Testis (tissue), 5 donors: ENCODE measurements at places on chromosomes 2 and 18. TPM values are rescaled to one million over a fixed set of nuclear protein-coding genes. Genes with fewer than 3 reads are reported as not detected.

DNA sequence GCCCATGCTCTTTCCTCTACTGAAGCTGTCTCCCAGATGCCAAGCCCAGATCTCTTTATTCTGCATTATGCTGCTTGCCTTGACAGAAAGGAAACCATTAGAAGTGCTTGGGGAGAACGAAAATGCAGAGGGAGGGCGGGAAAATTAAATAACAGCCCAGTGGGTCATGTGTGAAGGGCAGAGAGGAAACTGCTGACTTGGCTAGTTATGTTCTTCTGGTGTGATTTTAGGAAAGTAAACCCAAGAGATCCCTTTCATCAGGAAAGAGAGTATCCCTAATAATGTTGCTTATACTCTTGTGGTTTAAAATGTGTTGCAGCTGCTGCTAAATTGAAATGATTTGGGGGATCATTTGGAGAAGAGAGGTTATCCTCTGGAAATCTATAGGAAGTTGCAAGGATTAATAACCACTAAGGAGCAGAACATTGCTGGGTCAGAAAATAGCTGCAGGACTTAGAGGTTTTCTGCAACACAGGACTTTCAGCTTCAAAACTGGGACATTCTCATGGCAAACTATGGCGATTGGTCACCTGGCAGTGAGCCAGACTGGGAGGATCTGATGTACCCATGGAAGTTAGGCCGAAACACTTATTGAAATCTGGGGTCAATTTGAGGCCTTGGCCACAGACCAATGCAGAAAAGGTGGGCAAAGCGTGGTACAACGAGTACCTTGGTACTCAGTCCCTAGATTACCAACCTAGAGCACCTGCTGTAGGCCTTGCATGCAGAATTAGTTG is 172.2 kb downstream of the TMEM247 start:
- H3K4me3 ChIP-seq = no peak overlapping the region
- peak; percentile 61 for DNase-seq
- H3K27me3 ChIP-seq = no peaks in the 10 kb centered on the region
- no peak overlapping the region for H3K27ac ChIP-seq

UGT1A9 gene
- not detected for total RNA-seq

- no peak for DNase-seq
- no peaks in the 10 kb centered on the region for H3K36me3 ChIP-seq
- H3K27ac ChIP-seq = no peak overlapping the region
- no peak overlapping the region for H3K4me3 ChIP-seq
- H3K27me3 ChIP-seq = no peaks in the 10 kb centered on the region
These were observed 150.7 kb downstream of the DYSF start for GRCh38 chr2:71603851-71604725.

DNA sequence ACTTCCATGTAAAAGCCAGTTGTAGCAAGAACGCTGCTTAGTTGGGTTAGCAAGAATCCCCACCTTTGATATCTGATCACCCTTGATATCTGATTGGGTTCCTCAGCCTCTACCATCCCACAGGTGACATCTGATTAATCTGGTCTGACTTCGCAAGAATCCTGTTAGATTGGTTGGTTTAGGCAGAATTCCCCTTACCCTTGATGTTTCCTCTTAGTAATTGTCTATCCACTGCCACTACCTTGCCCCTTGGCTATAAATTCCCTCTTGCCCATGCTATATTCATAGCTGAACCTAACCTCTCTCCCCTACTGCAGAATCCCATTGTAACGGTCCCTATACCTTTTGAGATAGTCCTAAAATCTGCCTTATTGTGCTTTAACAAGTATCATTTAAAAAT is 33.1 kb downstream of the PRKRA start:
- peaks cover 7% of the 10 kb centered on the region for H3K4me1 ChIP-seq
- DNase-seq = no peak
- H3K27ac ChIP-seq = no peak overlapping the region
- no peak overlapping the region for H3K4me3 ChIP-seq
- H3K36me3 ChIP-seq = no peaks in the 10 kb centered on the region

- H3K27ac ChIP-seq = no peak overlapping the region
- no peaks in the 10 kb centered on the region for H3K36me3 ChIP-seq
- no peak for DNase-seq
- H3K4me1 ChIP-seq = peaks cover 9% of the 10 kb centered on the region
These were observed 3.2 kb upstream of the HOXD12 start for GRCh38 chr2:176096243-176096985.

- H3K36me3 ChIP-seq = no peaks in the 10 kb centered on the region
- no peak overlapping the region for H3K27ac ChIP-seq
- H3K4me1 ChIP-seq = no peaks in the 10 kb centered on the region
- no peak overlapping the region for H3K4me3 ChIP-seq
- H3K27me3 ChIP-seq = no peaks in the 10 kb centered on the region
These were observed 104.5 kb downstream of the ACAA2 start for GRCh38 chr18:49708662-49709346.

DNA sequence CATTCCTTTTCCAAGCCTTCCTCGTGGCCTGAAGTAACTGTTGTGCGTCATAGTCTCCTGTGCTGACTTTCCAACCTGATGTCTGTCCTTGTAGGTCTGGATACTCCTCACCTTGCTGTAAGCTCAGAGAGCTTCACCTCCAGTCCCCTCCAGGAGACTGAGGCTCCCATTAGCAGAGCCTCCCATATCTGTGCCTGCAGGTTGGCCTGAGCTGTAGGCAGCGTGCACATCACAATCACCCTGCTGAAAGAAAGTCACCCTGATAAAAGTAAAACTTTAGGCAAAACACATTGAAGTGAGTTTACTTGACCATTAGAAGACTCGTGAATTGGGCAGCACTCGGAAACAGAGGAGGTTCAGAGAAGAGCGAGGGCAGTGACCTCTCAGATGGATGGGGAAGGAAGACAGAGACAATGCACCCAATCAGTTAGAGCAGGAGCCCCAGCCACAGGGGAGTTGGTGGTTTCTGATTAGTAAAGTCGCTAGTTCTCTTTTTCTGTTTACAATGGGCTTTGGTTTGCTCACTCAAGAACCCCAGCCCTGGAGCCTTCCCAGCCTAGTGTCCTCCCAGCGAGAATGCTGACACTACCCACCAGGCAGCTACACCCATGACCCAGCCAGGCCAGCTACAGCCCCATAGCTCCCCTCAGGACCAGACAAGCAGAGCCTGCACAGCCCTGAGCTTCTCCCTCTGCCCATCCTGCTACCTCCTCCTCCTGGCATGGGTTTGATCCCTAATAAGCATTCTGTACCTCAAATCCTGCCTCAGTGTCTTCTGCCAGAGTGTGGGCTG is 12.1 kb upstream of the TPO start:
- no peak overlapping the region for H3K4me3 ChIP-seq
- DNase-seq = no peak
- H3K36me3 ChIP-seq = no peaks in the 10 kb centered on the region
- H3K27ac ChIP-seq = no peak overlapping the region

DNA sequence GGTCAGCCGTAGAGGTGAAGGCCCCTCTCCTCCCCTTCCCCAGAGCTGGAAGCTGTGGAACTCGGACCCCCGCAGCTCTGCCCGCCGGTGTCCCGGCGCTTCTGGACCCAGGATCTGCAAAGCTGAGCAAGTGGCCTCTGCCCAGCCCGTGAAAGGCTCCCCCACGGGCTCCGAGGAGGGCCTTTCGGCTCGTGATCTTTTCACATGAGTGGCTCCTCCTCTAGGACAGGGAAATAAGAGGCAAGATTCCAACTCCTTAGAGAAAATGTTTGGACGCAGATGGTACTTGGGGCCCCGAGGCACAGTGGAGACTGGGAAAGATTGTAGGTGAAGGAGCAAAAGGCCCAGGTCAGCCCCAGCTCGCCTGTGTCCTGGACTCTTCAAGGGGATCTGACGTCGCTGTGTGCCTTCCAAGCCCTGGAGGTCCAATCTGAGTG is 48.2 kb upstream of the SP3 start:
- DNase-seq = peak; percentile 66
- H3K36me3 ChIP-seq = no peaks in the 10 kb centered on the region
- H3K27ac ChIP-seq = peak overlapping the region; percentile 95
- no peaks in the 10 kb centered on the region for H3K27me3 ChIP-seq
- H3K4me1 ChIP-seq = peaks cover 16% of the 10 kb centered on the region

DNA sequence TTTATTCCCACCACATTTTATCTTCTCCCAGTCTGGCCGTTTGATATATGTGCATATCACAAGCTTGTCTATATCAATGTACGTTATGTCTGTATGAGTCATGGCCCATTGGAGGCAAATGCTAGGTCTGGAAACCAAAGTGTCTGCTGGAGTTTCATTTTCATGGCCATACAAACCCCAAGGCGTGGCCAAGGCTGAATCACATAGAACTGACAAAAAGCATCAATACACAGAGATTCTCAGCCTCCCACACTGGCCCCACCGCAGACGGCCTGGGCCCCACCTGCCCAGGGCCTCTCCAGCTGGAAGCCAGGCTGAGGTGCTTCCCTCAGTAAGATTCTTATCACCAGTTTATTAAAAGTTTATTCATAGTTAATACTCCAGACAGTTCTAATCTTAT is 40.5 kb upstream of the SALL3 start:
- no peaks in the 10 kb centered on the region for H3K4me1 ChIP-seq

GRCh38 chr18:48186861-48187260 is 222.3 kb downstream of the ZBTB7C start:
- no peak for DNase-seq
- H3K4me3 ChIP-seq = no peak overlapping the region
- no peaks in the 10 kb centered on the region for H3K36me3 ChIP-seq
- H3K4me1 ChIP-seq = peaks cover 6% of the 10 kb centered on the region

GRCh38 chr2:67871686-67872412 is 191.0 kb downstream of the C1D start:
- H3K27me3 ChIP-seq = no peaks in the 10 kb centered on the region
- no peak overlapping the region for H3K27ac ChIP-seq
- no peak overlapping the region for H3K4me3 ChIP-seq
- H3K4me1 ChIP-seq = no peaks in the 10 kb centered on the region
- no peak for DNase-seq

COL5A2 gene
- total RNA-seq = 15.7 TPM

IMP4 gene
- 109 TPM for total RNA-seq

GRCh38 chr18:74869904-74870863 is 272.5 kb downstream of the ZNF407 start:
- DNase-seq = no peak
- no peak overlapping the region for H3K27ac ChIP-seq
- H3K4me3 ChIP-seq = no peak overlapping the region
- no peaks in the 10 kb centered on the region for H3K27me3 ChIP-seq

DNA sequence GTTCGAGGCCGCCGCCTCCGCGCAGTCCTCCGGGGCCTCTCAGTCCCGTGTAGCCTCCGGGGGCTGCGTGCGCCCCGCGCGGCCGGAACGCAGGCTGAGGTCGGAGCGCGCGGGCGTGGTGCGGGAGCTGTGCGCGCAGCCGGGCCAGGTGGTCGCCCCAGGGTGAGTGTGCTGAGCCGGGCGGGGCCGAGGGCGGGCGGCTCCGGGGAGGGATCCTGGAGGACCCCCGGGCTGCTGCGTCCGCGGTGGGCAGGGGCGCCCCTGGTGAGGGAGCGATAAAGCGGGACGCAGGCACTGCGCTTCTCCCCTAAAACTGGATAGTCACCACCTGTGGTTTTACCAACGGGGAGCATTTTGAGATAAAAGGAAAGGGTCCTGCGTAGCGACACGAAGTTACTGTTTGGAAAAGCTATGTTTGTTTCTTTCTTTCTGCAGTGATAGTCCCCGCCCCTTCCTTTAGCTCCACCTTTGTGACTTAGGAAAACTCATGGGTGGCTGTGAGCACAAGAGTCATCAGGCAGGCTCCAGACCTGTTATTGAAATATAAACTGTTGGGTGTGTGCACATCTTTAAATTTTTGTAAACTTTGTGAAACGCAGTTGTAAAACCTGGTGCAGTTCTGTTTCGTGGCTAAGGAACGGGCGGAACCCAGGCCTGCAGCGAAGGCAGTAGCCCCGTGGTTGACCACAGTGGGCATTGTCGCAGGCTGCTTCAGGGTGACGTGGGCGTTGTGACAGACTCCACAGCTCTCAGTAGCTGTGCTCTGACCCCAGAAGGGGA is 687 bp downstream of the CTDP1 start:
- no peaks in the 10 kb centered on the region for H3K36me3 ChIP-seq
- no peaks in the 10 kb centered on the region for H3K27me3 ChIP-seq
- peaks cover 16% of the 10 kb centered on the region for H3K4me1 ChIP-seq

DNA sequence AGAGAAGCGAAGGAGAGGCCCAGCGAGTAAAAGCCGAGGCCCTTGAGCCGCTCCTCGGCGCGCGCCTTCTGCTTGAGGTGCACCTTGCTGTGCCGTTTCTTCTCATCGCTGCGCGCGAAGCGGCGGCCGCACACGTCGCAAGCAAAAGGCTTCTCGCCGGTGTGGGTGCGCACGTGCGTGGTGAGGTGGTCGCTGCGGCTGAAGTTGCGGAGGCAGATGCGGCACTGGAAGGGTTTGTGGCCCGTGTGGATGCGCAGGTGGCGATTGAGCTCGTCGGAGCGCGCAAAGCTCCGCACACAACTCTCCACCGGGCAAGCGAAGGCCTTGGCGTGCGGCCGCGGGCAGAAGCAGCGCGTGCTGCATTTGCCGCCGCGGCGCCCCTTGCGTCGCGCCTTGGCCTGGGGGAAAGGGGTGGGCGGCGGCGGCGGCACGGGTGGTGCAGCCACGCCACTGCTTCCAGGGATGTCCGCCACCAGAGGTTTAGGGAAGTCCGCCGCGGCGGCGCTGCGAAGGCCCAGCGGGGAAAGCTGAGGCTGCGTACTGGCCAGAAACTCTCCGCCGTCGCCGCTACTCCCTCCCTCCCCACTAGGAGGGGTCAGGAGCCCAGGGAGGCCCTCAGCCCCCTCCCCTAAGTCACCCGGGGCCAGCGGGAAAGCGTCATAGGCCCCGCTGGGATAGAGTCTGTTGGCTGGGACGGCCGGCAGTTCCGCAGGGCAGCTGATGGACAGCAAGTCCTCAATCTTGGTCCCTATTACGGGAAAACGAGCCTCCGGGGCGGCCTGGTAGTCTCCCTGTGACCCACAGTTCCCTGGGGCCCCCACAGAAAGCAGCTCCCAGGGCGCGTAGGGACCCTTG is 1.7 kb downstream of the EGR4 start:
- H3K4me1 ChIP-seq = no peaks in the 10 kb centered on the region
- DNase-seq = no peak
- no peak overlapping the region for H3K27ac ChIP-seq
- no peaks in the 10 kb centered on the region for H3K36me3 ChIP-seq
- H3K4me3 ChIP-seq = peak overlapping the region; percentile 4

GRCh38 chr2:101396316-101396717 is 9.0 kb upstream of the CREG2 start:
- H3K4me3 ChIP-seq = no peak overlapping the region
- no peak overlapping the region for H3K27ac ChIP-seq
- no peaks in the 10 kb centered on the region for H3K27me3 ChIP-seq
- H3K4me1 ChIP-seq = no peaks in the 10 kb centered on the region
- no peak for DNase-seq
- no peaks in the 10 kb centered on the region for H3K36me3 ChIP-seq

ACTR2 gene
- total RNA-seq = 56.6 TPM

GRCh38 chr18:629269-630150 is 27.9 kb upstream of the TYMS start:
- no peak for DNase-seq
- H3K27me3 ChIP-seq = no peaks in the 10 kb centered on the region
- H3K4me3 ChIP-seq = no peak overlapping the region
